T47D (cell line): ENCODE measurements at places on chromosomes 6 and 20.

GRCh38 chr6:108896111-108896661 lies 48.0 kb downstream of the ARMC2 start:
- DNase-seq, result no peak

- no peak for DNase-seq
These were observed 88.8 kb downstream of the TAF4 start for GRCh38 chr20:61976644-61977418.

DNA sequence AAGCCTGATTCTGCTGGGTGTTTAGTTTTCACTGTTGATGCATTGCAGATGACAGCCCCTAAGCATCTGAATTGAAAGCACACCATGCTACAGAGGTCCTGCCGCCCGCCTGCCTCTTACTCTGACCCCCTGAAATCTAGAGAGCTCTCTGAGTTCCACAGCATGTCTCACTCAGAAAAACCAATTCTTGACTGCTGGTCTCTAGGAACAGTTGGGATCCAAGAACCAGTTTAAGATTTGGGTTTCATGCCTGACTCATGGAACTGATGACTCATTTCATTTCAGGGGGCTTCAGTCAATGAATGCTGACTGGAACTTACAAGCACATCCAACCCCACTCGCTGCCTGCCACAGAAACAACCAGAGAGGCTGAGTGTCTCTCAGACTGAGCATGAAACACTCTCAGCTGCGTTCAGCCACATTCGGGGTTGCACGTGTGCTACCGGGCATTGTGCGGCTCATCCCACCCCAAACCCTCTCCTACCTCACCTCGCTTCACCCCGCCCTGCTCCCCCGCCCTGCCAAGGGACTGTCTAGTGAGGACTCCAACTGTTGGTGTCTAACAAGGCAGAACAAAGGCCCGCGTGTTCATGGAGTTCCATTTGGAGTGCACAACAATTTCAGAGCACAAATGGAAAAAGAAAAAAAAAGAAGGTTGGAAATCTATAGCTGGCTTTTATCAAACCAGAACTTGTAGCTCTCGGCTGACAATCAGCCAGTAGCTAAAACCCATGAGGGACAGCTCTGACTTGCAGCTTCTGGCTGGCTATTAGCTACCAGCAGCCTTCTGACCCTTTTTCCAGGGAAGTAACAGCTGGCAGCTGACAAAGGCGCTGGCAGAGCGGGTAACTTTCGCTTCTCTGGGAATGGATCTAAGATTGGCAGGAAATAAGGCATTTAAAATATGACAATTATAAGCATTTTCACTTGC lies 20.0 kb upstream of the TRAF3IP2 start:
- no peak for DNase-seq

GRCh38 chr6:26104457-26105108 lies 17.4 kb downstream of the HFE start:
- no peak for DNase-seq

DNA sequence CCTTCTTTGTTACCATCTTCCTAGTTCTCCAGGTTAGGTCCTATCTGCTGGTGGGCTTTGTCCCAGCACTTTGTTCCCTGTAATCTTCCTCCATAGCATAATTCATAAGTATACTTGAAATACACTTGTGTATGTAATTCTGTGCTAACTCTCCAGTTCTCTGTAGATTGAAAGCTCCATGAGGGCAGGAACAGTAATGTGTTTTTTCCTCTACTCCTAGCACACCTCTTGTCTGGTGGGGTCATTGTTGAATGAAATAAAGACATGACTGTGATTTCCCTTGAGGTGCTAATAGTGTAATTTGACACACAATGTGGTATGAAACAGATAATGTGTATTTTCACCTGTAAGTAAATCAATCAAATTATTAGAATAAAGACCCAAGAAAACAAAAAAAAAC lies 30.0 kb downstream of the MAP3K4 start:
- no peak for DNase-seq

DNA sequence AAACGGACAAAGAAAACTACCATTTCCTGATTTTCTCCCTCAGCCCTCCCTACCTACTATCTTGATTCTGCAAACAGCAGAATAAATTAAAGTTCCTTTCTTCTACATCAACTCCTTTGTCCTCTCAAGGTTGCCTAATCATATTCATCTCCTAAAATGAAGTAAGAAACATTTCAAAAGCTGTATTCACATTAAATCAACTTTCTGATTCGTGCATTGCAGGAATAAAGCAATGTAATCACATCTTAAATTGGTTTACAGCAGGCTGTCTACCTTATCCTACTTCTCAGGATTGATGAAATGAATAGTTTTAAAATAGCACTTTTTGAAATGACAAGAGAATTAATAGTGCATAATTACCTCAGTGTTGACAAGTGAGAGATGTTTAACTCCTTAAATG lies 25.1 kb downstream of the PRKN start:
- DNase-seq, result no peak
